ENCODE measurements at places on chromosomes 7 and 10.

GRCh38 chr10:75862935-75863334 lies 431.5 kb downstream of the LRMDA start:
- DNase-seq, result no peak

- DNase-seq, result no peak
Measured at GRCh38 chr10:108791794-108792474, 1131.4 kb downstream of the XPNPEP1 start.

GRCh38 chr10:126663328-126663727 lies 7.2 kb downstream of the C10orf90 start:
- peak; percentile 98 for DNase-seq

DNA sequence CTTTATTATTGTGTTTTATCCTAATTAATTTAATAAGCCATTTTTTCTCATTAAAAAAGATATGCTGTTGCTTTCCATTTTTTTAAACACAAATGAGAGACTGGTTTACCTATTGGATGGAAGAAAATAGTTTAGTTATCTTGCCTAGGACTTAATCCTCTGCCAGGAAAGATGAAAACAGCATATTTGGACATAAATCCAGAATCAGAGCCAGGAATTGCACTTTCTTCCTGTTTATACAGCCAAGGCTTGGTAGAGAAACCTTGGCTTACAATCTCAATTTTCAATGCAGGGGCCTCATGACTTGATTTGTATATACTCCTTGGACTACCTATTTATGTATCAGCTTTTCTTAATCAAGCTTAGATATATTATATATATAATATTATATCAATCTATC lies 618.8 kb upstream of the SEMA3D start:
- no peak for DNase-seq

GRCh38 chr10:44883593-44884331 lies 27.4 kb upstream of the TMEM72 start:
- no peak for DNase-seq

DNA sequence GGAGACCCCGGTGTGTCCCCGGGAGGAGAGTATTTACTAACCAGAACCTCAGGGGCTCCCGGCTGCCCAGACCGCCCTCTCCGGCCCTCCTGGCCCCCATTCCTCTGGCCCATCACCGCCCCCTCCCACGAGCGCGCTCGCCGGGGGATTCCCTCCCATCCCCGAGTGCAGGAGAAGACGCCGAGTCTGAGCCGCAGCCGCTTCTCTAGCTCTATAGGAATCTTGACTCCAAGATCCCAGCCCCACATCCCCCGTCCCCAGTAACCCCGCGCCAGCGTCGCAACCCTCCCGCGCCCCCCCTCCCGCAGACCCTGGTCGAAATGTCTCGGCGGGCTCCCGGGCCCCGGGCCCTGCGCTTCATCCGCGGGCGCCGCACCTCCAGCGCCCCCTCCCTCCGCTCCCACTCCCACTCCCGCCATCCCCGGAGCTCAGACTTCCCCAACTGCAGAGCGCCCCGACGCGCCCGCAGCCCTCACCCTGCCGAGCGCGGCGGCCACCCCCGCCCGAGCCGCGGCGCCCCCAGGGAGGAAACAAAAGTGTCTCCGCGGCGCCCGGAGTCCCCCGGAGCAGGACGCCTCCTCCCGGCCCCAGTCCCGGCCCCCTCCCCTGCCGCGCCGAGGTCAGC lies 541 bp downstream of the ELMO1 start:
- DNase-seq, result no peak

- peak; percentile 52 for DNase-seq
Measured at GRCh38 chr7:97064972-97065587, 40.4 kb upstream of the DLX5 start.

- no peak for DNase-seq
Measured at GRCh38 chr10:89367529-89367928, 10.3 kb upstream of the IFIT1B start.

- no peak for DNase-seq
Measured at GRCh38 chr7:49781996-49782395, 8.6 kb downstream of the VWC2 start.

GRCh38 chr7:103865442-103865841 lies 124.0 kb downstream of the RELN start:
- no peak for DNase-seq

DNA sequence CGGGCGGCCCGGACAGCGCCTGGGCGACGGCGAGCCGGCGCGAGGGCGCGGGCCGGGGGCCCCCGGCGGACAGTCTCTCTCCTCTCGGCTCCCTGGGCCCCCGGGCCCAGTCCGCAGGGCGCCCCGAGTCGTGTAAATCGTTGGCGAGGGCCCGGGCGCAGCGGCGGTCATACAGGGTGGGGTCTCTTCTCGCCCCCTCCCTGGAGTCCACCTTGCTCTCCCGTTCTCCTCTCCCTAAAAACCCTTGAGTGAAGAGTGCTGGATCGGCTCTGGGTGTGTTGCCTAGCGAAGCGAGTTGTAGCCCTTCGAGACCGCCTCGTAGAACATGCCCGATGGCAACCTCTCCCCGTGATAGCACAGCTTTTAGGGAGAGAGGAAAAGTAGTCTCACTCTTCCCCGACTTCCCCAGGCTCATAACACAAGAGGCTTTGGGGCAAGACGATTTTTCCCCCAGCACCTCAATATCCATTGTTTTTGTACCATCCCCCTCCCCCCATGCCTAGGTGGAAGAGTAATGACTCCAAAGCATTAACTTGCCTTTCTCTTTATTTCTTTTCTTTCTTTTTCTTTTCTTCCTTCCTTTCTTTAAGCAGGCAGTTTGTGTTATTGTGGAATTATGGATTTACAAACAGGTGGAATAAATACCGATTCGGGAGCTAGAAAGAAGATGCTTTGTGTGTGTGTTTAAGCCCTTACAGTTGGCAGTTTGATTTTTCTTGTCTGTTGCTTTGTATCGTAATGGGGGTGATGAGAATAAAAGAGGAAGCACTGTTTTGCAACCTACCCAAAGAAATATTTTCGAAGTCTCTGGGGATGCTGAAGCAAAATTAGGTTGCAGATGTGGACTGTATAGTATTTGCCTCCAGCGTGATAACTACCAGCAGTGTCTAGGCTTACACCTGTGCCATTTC lies 822 bp downstream of the SHOC2 start:
- DNase-seq, result peak; percentile 60

- DNase-seq, result no peak
Measured at GRCh38 chr7:130593033-130593432, 75.5 kb downstream of the COPG2 start.

DNA sequence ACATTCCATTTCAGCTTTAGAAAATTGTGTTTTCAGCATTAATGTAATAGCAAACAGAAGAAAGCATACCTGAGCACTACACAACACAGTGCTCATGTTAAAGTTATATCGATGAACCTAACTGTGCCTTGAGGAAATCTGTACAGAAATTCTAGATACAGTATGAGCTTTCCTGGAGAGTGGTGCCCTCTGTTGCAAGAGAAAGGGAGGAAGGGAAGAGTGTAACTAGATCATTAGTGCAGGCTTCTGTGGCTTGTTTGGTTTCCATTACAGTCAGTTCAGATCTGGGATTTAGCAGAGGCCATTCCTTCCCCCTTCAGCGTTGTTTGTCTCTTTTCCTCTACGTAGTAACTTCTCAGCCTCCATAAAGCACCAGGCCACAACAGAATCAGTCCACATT lies 139.7 kb downstream of the HTR7 start:
- peak; percentile 10 for DNase-seq

GRCh38 chr10:818010-818409 lies 113.5 kb downstream of the LARP4B start:
- DNase-seq, result no peak

- no peak for DNase-seq
Measured at GRCh38 chr10:24963521-24964041, 11.2 kb upstream of the PRTFDC1 start.

GRCh38 chr7:24715171-24715570 lies 42.1 kb downstream of the GSDME start:
- no peak for DNase-seq

- peak; percentile 36 for DNase-seq
Measured at GRCh38 chr7:2106440-2106839, 126.3 kb downstream of the MAD1L1 start.

- no peak for DNase-seq
Measured at GRCh38 chr7:77811516-77812289, 13.1 kb downstream of the PHTF2 start.

GRCh38 chr7:128933180-128933891 lies 4.4 kb upstream of the IRF5 start:
- peak; percentile 70 for DNase-seq

GRCh38 chr7:137386966-137387365 lies 43.4 kb upstream of the PTN start:
- no peak for DNase-seq

DNA sequence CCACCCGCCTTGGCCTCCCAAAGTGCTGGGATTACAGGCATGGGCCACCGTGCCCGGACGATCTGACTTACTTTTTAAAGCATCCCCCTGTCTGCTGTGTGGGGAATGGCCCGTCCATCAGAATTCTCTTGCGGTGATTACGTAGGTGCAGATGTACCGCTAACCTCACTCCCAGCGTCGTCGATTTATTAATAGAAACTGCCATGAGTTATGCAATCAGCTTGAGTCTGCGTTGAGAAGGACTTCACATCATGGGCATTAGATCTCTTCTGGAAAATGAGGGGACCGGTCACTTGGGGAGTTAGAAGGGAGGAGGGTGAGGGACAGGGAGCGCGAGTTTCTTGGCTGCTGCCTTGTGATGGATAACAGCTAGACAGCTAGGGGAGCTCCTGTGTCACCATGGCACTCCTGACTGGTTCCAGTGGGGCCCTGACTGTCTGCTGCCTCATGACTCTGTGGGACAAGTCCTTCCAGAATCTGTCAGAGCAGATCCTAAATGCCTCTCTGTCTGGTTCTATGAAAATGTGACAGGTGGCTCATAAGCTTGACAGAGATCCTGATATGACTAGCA lies 35.2 kb downstream of the POR start:
- no peak for DNase-seq

DNA sequence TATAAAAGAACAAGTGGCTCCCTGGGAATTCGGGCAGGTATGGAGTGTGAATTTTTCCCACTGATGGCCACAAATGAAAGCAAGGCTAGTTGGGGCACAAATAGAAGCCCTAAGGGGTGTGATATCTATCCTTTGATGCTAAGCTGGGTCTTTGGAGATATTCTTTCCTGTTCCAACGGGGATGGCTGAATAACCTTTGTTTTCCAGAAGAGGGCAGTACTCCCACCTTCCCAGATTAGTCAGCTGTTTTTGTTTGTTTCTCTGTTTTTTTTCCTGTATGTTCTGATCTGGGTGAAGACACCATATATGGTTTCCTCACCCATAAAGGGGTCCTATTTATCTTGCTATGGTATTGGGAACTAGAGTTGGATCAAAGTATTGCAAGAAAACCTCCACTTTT lies 947.7 kb upstream of the SORCS1 start:
- DNase-seq, result no peak

GRCh38 chr10:99872367-99873162 lies 90.1 kb downstream of the ABCC2 start:
- no peak for DNase-seq

- no peak for DNase-seq
Measured at GRCh38 chr7:151472644-151473380, 32.9 kb upstream of the CRYGN start.

DNA sequence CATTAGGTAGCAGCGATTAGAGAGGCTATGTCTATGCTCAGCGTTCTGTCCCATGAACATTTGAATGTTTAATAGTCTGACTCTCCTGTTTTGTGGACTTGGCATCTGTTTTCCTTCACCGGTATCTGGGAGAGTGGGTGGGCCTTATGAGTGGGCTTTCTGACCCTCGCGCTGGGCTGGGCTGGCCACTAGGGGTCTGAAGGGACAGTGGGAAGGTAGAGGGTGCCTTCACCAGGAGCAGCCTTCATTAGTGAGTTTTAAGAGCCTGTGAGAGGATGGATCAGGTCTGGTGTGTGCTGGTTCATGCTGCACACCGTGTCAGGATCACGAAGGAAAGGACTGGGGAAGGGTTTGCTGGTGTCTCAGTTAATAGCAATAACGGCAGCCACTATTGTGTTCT lies 33.4 kb downstream of the DCLRE1A start:
- no peak for DNase-seq

DNA sequence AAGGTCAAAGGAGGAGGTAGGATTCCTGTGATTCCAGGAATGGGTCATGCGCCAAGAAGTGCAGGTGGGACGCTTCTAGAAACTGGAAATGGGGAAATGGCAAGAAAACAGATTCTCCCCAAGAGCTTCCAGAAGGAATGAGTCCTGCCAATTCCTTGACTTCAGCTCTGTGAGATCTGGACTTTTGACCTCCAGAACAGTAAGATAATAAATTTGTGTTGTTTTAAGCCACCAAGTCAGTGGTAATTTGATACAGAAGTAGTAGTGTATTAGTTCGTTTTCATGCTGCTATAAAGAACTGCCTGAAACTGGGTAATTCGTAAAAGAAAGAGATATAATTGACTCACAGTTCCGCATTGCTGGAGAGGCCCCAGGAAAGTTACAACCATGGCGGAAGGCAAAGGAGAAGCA lies 178.6 kb upstream of the GALNT17 start:
- no peak for DNase-seq

GRCh38 chr7:89776980-89777379 lies 377.3 kb upstream of the STEAP1 start:
- no peak for DNase-seq

GRCh38 chr7:92421676-92422435 lies 25.4 kb upstream of the GATAD1 start:
- DNase-seq, result no peak

DNA sequence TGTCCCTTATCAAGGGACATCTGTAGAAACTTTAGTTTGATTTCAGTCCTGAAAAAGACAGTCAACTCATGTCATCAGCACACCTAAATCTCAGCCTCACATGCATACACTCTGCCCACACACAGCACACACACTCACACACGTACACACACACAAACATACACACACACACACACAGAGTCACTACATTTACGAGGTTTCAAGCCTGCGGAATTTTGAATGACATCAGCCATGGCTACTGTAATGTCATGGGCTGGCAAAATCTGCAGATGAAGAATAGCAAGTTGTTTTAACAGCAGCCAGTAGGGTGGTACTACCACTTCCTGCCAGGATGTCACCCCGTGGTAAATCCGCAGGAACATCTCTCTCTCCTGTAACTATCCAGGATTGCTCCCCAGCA lies 37.1 kb upstream of the EZH2 start:
- no peak for DNase-seq

DNA sequence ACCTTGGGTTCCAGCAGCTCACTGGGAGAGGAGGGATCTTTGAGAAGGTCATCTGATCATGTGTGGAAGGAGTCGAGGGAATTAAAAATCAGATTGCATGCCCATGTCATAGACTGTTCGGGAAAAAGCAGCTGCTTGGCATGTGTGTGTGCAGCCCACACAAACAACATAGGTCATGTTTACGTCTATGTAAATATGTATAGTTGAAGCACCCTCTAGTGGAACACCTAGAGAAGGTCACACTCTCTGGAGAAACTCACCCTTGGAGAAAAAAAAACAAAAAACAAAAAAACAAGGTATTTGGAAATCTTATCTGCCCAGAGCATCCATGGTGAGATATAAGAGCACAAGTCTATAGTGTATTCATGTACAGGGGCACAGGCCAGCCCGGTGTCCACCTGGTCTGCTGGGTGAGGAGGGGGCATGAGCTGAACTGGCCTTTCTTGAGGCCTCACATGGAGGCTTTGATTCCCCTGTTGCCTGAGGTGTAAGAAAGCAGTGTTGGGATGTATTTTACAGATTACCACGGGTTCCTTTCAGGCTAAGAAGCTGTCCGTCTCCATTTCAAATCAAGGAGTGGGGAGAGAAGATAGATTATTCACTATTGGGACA lies 98.0 kb downstream of the NPY start:
- DNase-seq, result no peak

GRCh38 chr10:29719281-29719675 lies 84.5 kb upstream of the SVIL start:
- no peak for DNase-seq

GRCh38 chr10:100744987-100745881 lies at the start of gene PAX2:
Gene PAX2, plus strand, starts transcription at chr10:100745582. Its CDS starts 679 bp downstream, at chr10:100746261.
- no peak for DNase-seq

Measured in pons (tissue), 1 donor.